ENCODE measurements at places on chromosomes 11 and 22.

- DNase-seq = no peak
These were observed 66.2 kb upstream of the ZC3H12C start for GRCh38 chr11:110026858-110027626.

GRCh38 chr22:17098379-17098819 is 13.6 kb downstream of the IL17RA start:
- no peak for DNase-seq

DNA sequence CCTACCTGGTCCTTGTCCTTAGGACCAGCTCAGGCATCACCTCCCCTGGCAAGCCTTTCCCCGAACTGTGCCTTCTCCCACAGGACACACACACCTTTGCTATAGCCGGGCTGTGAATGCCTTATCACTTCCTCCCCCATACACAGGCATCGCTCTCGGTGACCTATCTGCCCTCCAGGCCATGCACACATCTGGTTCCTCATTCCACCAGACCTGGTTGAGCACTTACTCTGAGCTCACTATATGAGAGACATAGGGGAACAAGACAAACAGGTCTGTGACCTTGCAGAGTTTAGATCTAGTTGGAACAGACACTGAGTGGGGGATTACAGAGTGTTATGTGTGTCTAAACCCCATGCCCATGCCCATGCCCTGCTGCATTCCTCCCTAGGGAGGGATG is 3.1 kb upstream of the BCR start:
- DNase-seq = no peak

DNA sequence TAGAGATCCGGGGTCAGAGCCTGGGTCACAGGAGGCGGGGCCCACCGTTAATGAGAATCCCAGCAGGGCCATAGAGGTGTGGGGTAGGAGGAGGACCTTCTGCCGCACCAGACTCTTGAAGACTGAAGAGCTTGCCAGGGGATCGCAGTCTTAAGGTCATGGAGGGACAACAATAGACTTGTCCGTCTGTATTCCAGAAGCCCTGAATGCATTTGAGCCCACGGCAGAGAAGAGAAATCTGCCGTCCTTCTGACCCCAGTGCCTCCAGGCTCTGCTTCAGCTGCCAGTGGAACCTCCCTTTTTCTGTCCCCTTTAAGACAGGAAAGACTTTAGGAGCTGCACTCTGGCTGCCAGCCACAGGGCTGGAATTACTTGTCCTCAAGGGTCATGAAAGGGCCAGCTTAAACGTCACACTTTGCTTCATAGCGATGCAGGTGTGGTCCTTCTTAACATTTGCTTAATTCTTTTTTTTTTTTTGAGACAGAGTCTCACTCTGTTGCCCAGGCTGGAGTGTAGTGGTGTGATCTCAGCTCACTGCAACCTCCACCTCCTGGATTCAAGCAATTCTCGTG is 15.5 kb upstream of the ST3GAL4 start:
- no peak for DNase-seq

- DNase-seq = no peak
These were observed 281.7 kb downstream of the LRRC4C start for GRCh38 chr11:41177791-41178190.

DNA sequence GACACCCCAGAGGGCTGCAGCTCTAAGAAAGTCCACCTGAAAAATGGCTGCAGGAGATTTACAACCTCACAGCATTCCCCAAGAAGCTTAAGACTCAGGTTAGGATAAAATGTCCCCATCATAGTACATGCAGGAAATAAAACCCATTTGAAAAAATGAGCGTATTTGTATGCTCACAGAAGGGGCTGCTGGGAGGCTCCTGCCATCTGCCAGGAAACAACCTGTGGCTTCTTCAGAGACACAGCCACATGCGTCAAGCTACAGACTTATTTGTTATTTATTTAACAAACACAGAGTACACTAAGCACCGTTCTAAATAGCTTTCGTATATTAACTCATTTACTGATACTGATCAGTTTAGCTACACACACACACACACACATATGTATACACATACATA is 73.4 kb downstream of the FEZ1 start:
- DNase-seq = no peak

DNA sequence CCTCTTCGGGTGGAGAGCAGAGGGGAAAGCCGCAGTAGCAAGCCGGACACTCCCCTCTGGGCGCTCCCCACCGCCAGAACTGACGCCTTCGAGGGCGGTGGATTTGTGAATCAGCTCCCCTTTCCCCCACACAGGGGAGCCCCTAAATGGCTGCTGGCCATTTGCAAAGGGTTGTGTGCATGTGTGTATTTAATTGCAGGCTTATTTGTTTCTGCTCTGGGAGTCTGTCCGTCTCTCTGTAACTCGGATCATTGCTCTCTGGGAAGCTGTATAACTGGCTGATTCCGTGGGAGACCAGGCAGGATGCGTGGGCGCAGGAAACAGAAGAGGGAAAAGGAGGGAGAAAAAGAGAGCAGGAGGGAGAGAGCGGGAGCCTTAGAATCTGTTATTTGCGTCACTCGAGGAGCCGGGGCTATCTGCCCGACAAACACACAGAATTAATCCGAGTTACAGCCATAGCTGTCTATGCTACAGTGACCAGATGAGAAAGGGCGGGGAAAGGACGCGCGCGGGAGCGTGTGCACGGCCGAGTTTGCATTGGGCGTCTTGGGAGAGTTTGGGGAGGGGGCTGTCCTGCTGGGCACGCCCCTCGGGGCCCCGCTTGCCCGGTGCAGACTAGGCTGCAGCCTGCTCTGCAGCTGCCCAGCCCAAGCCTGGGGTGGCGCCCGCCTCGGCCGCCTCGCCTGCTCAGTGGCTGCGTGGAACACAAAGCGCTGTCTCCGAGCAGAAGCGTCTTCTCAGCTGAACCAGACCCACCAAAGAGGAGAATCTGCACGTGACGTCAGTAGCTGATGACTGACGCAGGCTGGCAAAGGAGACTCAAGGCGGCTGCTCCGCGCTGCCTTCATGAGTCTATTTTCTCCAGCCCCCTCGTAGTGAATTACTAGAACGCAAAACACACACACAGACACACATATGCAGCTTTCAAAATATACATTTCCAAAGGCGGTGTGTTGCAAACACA is 105.3 kb upstream of the HSD17B12 start:
- DNase-seq = no peak

GRCh38 chr11:114059984-114060391 is 477 bp downstream of the ZBTB16 start:
- DNase-seq = no peak

GRCh38 chr11:122923302-122923701 is 40.7 kb downstream of the JHY start:
- DNase-seq = no peak

DNA sequence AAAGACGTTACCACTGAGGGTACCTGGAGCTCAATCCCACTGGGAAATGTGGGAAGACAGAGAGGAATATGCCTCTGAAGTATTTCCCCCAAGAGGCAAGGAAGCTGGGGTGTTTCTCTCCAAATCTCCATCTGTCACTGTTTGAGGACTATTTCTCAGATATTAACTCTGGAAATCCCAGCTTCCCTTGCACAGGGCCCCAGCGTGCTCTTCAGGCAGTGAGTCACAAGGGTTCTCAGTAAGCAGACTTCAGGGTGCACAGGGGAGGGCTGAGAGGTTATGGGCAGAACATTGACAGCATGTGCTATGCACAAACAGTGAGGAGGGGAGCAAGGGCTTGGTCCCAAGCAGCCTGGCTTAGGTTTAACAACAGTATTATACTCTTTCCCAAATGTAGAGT is 60.9 kb upstream of the EED start:
- DNase-seq = no peak

DNA sequence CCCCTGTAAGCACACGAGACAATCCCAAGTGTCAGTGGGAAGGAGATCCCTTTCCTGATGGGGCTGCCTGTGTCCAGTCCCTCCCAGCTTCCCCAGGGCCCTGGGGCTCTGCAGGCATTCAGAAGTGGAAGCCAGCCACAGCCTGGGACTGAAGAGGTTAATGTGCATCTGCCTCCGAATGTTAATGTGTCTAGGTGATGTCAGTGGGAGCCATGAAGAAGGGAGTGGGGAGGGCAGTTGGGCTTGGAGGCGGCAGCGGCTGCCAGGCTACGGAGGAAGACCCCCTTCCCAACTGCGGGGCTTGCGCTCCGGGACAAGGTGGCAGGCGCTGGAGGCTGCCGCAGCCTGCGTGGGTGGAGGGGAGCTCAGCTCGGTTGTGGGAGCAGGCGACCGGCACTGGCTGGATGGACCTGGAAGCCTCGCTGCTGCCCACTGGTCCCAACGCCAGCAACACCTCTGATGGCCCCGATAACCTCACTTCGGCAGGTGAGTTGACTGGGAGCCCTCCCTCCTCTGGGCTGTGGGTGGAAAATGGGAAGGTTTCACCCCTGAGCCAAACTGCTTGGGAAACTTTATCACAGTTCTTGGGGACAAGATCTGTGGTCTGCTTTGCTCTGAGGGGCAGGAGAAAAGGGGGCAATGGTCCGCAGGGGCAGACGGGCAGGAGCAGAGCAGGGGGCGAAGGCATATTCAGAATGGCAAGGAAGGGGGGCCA is at the start of gene MCHR1:
TSS of gene MCHR1 (plus strand) at position 236 of the 715 bp plus-strand sequence. CDS start at position 405, 169 bp downstream.
- no peak for DNase-seq

DNA sequence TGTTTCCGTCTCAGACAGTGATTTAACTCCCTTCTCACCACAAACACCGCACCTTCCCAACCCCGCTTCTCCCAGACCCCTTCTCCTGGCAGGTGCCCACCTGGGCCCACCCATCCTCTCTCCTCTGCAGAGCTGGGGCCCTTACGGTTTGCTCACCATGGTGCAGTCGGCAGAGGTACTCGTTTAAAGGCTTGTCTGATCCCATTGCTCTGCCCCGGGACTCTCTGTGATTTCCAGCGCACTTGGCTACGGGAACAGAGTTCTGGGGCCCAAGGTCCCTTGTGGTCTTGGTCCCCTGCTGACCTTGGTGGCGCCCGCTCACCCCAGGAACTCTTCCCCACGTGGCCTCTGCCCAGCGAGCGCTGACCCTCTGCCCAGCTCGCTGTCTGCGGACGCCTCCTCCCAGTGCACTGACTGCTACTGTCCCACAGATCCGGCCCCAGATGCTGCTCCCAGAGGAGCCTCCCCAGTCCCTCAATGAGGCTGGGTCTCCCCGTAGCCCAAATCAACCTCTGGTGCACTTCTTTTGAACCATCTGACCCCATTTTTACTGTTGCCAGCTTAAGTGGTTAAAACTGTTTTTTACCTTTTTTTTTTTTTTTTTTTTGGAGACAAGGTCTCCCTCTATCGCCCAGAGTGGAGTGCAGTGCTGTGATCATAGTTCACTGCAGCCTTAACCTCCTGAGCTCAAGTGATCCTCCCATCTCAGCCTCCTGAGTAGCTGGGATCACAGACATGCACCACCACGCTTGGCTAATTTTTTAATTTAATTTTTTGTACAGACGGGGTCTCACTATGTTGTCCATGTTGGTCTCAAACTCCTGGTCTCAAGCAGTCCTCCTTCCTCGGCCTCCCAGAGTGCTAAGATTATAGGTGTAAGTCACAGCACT is 21.3 kb upstream of the CTSD start:
- DNase-seq = no peak

GRCh38 chr11:113034576-113034975 is 73.4 kb downstream of the NCAM1 start:
- DNase-seq = no peak

- DNase-seq = no peak
These were observed 2.6 kb downstream of the PHLDA2 start for GRCh38 chr11:2926611-2927051.

DNA sequence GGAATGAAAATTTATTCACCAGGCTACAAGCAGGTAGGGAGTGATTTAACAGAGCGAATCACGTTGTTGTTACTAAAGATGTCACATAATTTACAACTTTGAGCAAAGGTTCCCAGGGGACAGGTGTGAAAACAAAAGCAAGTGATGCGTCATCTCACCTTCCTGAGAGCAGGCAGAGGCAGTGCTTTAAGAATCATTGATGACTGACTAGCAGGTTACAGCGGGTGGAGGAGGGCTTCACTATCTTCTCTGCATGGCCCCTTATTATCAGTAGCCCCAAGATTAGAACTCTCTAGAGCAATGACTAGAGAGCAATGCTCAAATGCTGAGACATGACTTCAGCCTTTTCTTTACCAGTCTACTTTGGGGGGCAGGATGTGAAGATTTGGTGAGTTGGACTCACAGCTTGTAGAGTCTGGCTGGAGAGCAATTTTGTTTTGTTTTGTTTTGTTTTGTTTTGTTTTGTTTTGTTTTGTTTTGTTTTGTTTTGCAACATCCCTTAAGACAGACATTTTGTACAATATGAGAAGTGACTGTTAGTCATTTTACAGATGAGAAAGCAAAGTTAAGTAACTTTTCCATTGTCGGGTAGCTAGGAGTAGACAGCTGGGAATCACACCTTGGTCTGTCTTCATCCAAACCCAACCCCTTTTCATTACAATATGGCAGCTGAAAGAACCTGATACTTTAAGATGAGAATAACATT is 84.8 kb downstream of the SLC1A2 start:
- no peak for DNase-seq

DNA sequence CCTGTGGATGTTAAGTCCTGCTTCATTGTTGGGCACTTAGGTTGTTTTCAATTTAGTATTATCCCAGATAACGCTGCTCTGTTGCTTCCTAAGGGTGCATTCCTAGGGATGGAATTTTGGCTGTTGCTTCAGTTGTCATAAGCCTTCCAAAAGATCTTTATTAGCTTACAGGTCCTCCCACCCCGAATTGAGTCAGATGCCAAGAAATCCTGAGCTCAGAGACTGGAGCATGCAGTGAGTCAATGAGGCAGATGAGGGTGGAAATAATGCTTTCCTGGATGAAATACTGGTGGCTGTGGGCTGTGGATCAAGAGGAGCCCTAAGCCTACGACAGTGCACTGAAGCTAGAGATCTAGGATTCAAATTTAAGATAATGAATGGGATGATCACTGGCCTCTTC is 10.7 kb upstream of the IL18BP start:
- peak; percentile 61 for DNase-seq

DNA sequence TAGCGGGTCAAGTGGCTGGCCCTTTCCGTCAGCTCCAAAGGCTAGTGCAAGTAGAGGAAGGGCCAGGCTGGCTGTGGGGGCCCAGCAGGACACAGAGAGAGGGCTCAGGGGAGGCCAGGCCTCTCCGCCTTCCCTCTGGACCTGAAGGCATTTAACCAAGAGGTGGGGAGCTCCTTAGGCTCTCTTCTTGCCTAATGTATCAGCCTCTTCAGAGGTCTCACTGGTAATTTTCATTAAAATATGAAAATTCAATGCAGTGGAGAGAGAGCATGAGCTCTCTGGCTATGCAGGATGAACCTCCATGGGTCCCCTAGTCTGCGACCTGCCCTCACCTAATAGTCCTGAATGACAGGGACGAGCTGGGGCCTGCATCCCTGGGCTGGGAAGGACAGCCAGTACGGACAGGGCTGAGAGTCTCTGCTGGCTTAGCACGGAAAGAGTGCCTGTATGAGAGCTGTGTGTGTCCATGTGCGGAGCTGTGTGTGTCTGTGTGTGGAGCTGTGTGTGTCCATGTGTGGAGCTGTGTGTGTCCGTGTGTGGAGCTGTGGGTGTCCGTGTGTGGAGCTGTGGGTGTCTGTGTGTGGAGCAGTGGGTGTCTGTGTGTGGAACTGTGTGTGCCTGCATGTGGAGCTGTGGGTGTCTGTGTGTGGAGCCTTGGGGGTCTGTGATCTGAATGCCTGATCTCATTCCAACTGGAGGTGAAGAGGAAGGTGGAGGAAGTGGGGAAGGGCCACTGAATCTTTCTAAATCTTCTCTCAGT is 2.4 kb downstream of the ALX4 start:
- no peak for DNase-seq

- DNase-seq = peak; percentile 8
These were observed 334.5 kb downstream of the TTC28 start for GRCh38 chr22:28344918-28345703.

Data from AG09319 (cell line).